IMR-90 (cell line): ENCODE measurements at places on chromosomes 3 and 15. TPM values are rescaled to one million over a fixed set of nuclear protein-coding genes. Genes with fewer than 3 reads are reported as not detected.

GRCh38 chr3:152961323-152961722 is 126.4 kb downstream of the P2RY1 start:
- H3K27me3 ChIP-seq = no peaks in the 10 kb centered on the region
- H3K27ac ChIP-seq = no peak overlapping the region
- no peaks in the 10 kb centered on the region for H3K4me1 ChIP-seq
- H3K36me3 ChIP-seq = no peaks in the 10 kb centered on the region

MST1R gene
- under 0.01 TPM in 1 of 2 replicates, not detected in the other for total RNA-seq

CPNE9 gene
- not detected in 2 replicates for total RNA-seq

DNA sequence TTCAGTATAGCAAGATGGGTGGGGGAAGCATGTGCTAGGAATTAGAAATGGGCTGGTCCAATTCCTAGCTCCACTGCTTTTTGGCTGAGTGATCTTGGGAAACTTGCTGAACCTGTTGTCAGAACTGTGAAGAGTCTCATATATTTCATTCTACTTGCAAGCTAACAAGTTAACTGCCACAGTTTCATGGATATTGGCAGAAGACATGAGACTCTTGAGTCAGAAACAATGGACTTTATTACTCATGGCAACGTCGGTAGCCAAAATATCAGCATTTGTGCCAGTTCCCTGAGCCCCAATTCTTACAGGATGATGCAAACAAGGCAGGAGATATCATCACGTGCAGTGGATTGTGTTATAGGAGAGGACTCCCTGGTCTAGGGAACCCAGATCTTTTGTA is 26.6 kb upstream of the PLAAT1 start:
- no peaks in the 10 kb centered on the region for H3K4me1 ChIP-seq
- DNase-seq = no peak
- H3K27me3 ChIP-seq = no peaks in the 10 kb centered on the region
- no peak overlapping the region for H3K4me3 ChIP-seq

NR2E3 gene
- total RNA-seq = under 0.01 and 0.56 TPM in 2 replicates

XCR1 gene
- total RNA-seq = not detected in 2 replicates

DNA sequence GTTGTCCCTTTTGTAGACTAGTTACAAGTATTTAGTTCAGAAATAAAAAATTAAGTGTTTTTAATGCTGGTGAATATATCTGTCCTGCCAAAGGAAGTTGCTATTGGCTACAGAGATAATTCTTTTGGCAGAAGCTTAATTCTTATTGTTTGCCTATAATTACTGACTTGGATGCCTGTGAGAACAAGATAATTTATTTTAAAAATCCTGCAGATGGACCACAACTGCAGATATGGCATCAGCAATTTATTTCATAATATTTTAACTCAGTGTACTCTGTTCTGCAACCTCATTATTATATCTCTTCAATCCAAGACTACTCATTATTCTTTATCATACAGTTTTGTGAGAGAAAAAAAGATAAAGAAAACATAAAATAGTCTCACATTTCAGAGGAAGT is 789.8 kb downstream of the NAALADL2 start:
- DNase-seq = no peak
- H3K27me3 ChIP-seq = no peaks in the 10 kb centered on the region
- no peak overlapping the region for H3K4me3 ChIP-seq
- H3K4me1 ChIP-seq = no peaks in the 10 kb centered on the region

ANKRD63 gene
- total RNA-seq = under 0.01 TPM in 1 of 2 replicates, not detected in the other

EPHA3 gene
- 0.18 and 0.28 TPM in 2 replicates for total RNA-seq

- no peak for DNase-seq
- H3K27ac ChIP-seq = no peak overlapping the region
- no peaks in the 10 kb centered on the region for H3K27me3 ChIP-seq
- no peak overlapping the region for H3K4me3 ChIP-seq
Observed at GRCh38 chr15:86087808-86088207, 8.1 kb downstream of the AGBL1 start.

- H3K36me3 ChIP-seq = no peaks in the 10 kb centered on the region
- H3K27me3 ChIP-seq = no peaks in the 10 kb centered on the region
- 0 out of 2 replicates have a peak, but pooled peaks cover 4% of the 10 kb centered on the region for H3K4me1 ChIP-seq
- no peak for DNase-seq
- H3K27ac ChIP-seq = no peak overlapping the region
Observed at GRCh38 chr3:116007000-116007399, 383.7 kb downstream of the GAP43 start.

GRCh38 chr3:194447161-194447560 is 39.6 kb downstream of the ATP13A3 start:
- H3K27ac ChIP-seq = no peak overlapping the region
- no peak overlapping the region for H3K4me3 ChIP-seq
- no peaks in the 10 kb centered on the region; the same call in 1 of the 2 replicates for H3K4me1 ChIP-seq
- peaks cover 39% of the 10 kb centered on the region for H3K36me3 ChIP-seq
- DNase-seq = no peak

NMNAT3 gene
- total RNA-seq = under 0.01 and 0.36 TPM in 2 replicates

GRCh38 chr3:100023150-100023549 is 91.2 kb downstream of the FILIP1L start:
- H3K27ac ChIP-seq = no peak overlapping the region
- no peaks in the 10 kb centered on the region for H3K36me3 ChIP-seq
- no peaks in the 10 kb centered on the region for H3K27me3 ChIP-seq
- DNase-seq = peak; percentile 14

DNA sequence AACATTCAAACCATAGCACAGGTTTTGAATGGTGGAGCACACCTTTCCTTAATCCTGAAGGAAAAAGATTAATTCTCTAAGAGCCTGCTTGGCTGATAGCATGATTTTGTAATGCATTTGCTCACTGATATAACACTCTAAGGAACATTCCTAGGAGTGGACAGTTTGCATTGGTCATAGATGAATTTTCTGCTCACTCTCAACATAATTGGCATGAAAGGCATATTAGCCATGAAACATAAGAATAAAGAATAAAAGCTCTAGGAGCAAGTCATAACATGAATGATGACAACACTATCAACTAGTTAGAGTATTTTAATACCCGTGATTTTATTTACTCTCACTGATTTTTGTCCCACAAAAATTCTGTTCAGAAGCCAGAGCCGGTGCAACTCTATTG is 34.3 kb upstream of the LRTM1 start:
- DNase-seq = no peak
- peaks cover 13% of the 10 kb centered on the region for H3K4me1 ChIP-seq
- H3K36me3 ChIP-seq = no peaks in the 10 kb centered on the region
- no peaks in the 10 kb centered on the region for H3K27me3 ChIP-seq
- H3K27ac ChIP-seq = no peak overlapping the region

GRCh38 chr15:27815035-27815434 is 284.1 kb downstream of the OCA2 start:
- no peaks in the 10 kb centered on the region for H3K4me1 ChIP-seq
- H3K4me3 ChIP-seq = no peak overlapping the region
- H3K27ac ChIP-seq = no peak overlapping the region
- H3K27me3 ChIP-seq = no peaks in the 10 kb centered on the region
- no peak for DNase-seq

DNA sequence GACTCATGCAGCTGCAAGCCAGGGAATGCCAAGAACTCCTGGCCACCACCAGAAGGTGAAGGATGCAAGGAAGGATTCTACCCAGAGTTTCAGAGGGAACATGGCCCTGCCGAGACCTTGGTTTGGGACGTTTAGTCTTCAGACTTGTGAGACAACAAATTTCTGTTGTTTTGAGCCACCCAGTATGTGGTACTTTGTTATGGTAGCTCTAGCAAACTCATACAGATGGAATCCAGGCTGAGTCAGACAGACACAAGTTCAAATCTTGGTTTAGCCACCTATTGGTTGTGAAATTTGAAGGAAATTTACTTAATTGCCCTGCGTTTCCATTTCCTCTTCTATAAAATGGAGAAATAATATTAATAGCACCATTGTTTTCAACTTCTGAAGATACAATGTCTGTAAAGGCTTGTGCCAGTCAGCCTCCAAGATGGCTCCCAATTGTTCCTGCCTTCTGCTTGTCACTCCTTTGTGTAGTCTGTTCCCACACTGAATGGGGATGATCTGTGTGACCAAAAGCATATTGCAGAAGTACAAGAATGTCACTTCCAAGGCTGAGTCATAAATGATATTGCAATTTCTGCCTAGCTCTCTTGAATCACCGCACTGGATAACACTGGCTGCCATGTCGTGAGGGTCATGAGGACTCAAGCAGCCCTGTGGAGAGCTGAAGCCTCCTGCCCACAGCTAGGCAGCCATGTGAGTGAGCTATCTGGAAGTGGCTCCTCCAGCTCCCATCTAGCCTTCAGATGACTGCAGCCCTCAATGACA is 223.5 kb upstream of the PROK2 start:
- no peak overlapping the region for H3K27ac ChIP-seq
- no peaks in the 10 kb centered on the region for H3K36me3 ChIP-seq
- peak; percentile 41 for DNase-seq
- no peaks in the 10 kb centered on the region for H3K27me3 ChIP-seq
- H3K4me1 ChIP-seq = no peaks in the 10 kb centered on the region

CADM2 gene
- total RNA-seq = under 0.01 TPM in 1 of 2 replicates, not detected in the other

- H3K4me3 ChIP-seq = no peak overlapping the region
- no peaks in the 10 kb centered on the region; the same call in 1 of the 2 replicates for H3K4me1 ChIP-seq
- H3K36me3 ChIP-seq = no peaks in the 10 kb centered on the region
- no peak for DNase-seq
Observed at GRCh38 chr3:43776101-43776500, 85.4 kb downstream of the ABHD5 start.

PLCL2 gene
- 3.8 and 4.2 TPM in 2 replicates for total RNA-seq

GRCh38 chr15:78284758-78285157 is 14.7 kb downstream of the SKIC8 start:
- H3K4me3 ChIP-seq = no peak overlapping the region
- no peaks in the 10 kb centered on the region for H3K27me3 ChIP-seq
- peaks cover 15% of the 10 kb centered on the region for H3K4me1 ChIP-seq
- no peak for DNase-seq
- H3K36me3 ChIP-seq = peaks cover 39% of the 10 kb centered on the region

DNA sequence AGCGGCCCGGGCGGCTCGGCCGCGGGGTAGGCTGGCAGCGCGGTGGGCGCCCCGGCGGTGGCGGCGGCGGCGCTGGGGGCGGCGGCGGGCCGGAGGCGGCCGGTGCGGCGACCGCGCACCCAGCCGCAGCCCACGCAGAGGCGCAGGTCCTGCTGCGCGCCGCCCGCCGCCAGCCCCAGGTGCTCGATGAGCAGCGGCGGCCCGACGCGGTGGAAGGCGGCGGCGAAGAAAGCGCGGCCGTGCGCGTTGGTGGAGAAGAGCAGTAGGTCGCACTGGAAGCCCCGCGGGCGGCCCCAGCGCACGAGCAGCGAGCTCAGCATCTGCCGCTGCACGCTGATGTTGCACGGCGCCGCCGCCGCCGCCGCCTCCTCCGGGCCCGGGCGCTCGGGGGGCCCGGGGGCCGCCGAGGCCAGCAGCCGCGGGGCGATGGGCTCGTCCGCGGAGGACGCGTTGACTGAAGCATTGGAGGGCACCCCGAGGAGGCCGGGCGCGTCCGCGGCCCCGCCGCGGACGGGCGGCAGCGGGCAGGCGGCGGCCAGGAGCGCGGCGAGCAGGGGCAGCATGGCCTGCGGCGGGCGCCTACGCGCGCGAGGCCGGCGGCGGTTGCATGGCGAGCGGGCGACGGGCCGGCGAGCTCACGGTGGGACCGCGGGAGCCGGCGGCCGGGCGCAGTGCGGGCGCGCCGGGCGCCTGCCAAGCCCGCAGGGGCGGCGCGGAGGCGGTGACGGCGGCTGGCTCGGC is 452 bp downstream of the TMEM158 start:
- H3K4me3 ChIP-seq = peak overlapping the region; percentile 72
- H3K36me3 ChIP-seq = peaks cover 17% of the 10 kb centered on the region
- no peaks in the 10 kb centered on the region for H3K27me3 ChIP-seq
